ENCODE measurements at places on chromosomes 11 and 22.

- no peak for DNase-seq
These were observed 15.9 kb upstream of the DGCR8 start for GRCh38 chr22:20064140-20064480.

DNA sequence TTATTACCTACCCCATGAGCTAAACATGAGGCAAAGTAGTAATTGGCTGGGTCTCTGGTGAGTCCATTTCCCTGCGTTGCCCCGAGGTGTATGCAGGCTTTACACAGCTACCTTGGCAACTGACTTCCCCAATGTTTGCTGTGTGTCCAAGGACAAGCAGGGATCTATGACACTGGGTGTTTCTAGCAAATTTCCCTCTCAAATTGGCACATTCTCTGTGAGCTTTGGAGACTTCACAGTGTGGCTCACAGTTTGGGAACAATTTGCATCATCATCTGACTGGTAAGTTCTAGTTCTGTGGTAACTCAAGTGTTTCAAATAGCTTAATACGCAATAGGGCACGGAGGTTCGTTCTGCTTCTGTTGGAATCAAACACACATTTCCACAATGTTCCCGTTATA lies 12.5 kb downstream of the NNMT start:
- DNase-seq, result no peak

GRCh38 chr22:38311323-38311620 lies 6.0 kb downstream of the CSNK1E start:
- DNase-seq, result no peak

GRCh38 chr11:64874308-64875240 lies 3.8 kb downstream of the EHD1 start:
- DNase-seq, result no peak

- no peak for DNase-seq
These were observed 991.7 kb downstream of the OPCML start for GRCh38 chr11:132540581-132540980.

DNA sequence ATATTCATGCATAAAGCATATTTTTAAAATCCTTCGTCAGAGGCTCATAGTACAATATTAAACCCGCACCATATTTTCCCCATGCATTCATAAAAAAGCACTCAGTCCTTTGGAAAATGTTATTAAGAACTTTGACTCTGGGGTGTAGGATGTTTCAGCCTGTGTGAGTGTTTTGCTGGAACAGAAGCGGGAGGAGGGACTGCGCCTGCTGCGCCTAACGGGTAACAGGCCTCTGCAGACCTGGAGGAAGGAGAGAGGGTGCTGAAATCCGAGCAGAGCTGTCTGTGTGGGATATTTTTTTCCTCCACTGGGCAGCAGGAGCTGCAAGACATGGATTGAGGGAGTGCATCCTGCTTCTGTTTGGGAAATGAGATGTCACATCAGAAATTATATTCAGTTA lies 483.0 kb downstream of the BRD1 start:
- no peak for DNase-seq

GRCh38 chr11:96237766-96238266 lies 105.2 kb downstream of the MAML2 start:
- DNase-seq, result no peak

DNA sequence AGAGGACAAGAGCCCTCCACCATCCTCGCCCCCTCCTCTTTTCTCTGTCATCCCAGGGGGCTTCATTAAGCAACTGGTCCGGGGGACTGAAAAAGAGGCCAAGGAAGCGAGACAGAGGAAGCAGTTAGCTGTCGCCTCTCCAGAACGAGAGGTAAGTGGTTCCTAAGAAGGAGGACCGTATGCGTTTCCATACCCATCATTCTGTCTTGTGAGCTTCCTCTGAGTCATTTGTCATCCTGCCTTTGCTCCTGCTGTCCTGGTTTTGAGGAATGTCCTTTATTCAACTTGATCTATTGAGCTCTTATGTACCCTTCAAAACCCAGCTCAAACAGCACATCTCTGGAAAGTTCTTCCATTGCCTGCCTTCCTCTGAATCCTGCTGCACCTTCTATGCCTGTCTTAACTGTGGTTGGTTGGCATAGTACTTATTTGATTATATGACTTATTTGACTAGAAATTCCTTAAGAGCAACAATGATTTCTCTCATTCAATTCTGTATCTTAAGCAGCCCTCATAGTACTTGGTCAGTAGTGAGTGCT lies 21.3 kb downstream of the MYO18B start:
- no peak for DNase-seq

Data from activated CD8-positive, alpha-beta memory T cell treated with anti-CD3 and anti-CD28 coated beads for 4 hours (primary cell).